Occipital lobe (tissue), 3 donors: ENCODE measurements at places on chromosomes 5 and 9. TPM values are rescaled to one million over a fixed set of nuclear protein-coding genes. Genes with fewer than 3 reads are reported as not detected.

DNA sequence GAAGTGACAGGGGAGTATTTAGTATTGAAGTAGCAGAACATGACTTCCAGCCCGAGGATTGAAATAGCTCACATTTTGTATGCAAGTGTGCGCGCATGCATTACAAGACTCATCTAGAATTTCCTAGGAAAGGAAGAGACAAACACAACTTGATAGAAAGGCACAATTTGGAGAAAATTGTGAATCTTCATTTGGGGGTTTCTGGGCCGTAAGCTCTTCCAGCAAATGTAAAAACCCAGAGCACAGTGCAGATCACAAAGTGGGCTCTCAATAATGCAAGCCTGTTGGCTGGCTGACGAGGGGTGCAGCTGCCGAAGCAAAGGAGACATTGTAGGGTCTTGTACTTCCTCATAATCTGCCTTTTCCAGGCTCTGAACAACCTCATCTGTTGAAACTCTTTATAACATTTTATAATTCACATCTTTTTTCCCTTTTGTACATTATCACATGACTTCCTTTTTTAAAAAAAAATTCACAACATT is 109.0 kb downstream of the BAAT start:
- no peak for DNase-seq

DNA sequence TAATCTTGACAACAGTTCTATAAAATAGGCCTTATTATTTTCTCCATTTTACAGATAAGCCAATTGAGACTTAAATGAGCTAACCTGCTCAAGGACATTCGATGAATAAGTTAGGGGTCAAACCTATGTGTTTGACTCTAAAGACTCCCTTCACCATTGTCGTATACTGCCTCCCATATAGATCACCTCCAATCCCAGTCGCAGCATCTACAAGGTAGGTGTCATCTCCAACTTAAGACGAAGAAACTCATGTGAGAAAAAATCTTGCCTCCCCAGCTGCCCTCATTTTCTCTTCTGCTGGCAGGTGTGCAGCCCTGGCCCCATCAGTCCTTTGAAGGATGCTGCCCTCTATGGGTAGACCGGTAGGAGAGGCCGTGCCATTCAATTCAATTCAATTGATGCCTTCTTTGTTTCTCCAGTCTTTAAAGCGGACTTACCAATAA is 75.2 kb upstream of the SMARCA2 start:
- DNase-seq, result no peak

DNA sequence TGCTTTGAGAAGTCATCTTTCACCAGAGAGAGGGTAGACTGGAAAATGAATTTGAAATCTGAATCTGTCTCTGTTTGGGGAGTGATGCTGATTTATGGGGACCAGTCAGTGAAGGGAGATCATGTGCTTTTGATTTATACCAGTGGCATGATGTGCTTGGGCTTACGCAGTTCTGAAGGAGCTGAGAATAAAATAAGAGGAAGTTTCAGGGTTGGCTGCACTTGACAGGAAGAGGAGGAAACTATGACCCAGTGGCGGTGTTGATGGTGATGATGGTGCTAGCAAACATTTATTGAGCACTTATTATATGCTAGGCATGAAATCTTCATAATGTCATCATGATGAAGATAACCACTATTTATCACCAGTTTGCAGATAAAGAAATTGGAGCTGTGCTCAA is 136.4 kb upstream of the GLRA1 start:
- no peak for DNase-seq

GRCh38 chr5:135313946-135314345 is 85.1 kb downstream of the MACROH2A1 start:
- no peak for DNase-seq

- DNase-seq, result no peak
Measured at GRCh38 chr9:131279196-131279862, 3.0 kb upstream of the FAM78A start.

DNA sequence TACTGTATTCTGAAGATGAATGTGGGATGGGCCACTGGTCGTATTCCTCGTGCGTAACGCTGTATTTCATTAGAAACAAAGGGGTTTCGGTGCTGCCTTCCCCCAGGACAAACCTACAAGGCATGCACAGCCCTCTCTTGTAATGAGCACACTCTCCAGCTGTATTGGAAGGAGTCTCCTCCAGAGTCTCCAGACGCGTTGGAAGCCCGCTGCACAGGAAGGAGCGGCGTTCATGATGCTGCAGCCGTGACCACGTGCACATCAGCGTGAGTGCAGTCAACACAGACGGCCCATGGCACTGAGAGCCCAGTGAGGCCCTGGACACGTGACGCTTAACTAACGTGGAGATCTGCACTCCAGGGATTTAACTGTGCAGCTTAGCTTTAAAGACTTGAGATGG is 209.0 kb upstream of the IRX1 start:
- no peak for DNase-seq

DNA sequence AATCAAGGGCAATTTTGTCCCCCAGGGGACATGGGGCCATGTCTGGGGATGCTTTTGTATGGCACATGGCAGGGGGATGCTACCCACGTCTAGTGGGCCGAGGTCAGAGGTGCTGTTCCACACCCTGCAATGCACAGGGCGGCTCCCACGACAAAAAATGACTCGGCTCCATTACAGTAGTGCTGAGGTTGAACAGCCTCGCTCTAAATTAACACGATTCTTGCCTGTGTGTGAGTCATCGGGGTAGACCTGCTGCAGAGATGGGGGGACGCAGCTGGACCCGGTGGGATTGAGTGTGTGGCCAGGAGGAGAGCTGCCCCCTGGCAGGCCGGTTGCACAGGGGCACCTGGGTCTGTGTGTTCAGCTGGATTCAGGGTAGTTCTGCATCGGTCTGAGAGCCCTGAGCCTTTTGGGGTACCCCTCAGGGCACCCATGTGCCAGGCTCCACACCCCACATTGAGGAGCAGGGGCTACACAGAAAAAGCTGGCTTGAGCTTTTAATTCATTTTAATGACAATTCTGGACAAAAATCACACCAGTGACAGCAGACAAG is 20.0 kb upstream of the COL5A1 start:
- DNase-seq, result no peak

- DNase-seq, result no peak
Measured at GRCh38 chr9:136052991-136053756, 41.9 kb downstream of the NACC2 start.

DNA sequence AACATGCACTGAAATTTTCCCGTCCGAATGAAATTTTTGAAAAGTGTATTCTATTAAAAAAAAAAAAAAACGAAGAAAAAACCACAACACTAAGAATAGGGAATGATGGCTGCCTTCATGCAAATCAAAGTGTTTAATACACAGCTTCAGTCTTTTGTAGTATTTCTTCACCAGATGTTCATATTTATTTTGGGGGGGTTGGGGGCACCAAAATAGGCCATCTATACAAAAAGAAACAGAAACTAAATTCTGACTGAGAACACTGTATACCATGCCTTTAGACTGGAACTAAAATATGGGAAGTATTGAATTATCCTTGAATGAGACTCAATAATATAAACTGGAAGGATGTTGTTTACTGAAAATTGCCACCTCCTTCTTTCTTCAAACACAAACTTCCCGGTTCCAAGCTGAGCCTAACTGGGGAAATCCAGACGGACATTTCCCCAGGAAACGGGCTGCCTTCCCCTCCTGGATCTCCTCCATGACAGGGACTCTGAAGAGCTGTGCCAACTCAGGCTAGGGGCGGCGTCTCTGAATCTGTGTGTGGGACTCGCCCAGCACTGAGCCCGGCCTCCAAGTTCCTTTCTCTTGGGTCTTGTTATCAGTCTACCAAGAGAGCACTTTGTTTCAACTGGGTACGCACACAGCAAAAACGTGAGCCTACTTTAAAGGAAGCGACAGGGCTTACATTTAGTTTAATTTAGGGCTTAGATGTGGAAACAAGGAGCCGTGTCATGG is 511.3 kb upstream of the ADAMTS16 start:
- DNase-seq, result no peak

DNA sequence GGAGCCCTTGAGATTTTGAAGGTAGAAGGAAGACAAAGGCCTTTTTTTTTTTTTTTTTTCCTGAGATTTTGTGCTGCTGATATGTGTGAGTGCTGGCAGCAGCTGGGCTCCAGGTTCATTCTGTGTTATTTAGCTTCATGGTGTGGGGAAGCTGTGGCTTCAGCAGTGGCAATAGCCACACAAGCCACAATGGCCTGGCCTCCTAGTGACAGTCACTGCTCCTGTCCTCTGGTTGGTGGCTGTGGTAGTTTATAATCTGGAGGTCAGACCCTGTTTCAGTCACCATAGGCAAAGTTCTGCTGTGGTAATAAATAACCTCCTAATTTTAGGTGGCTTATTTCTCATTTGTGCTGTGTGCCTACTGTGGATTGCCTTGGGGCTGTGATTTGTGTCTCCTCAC is 28.2 kb upstream of the GPR151 start:
- DNase-seq, result no peak

GRCh38 chr5:173237875-173238220 is 2.8 kb upstream of the NKX2-5 start:
- no peak for DNase-seq

CCDC183 gene
- total RNA-seq, result 2.8 TPM

CAPSL gene
- not detected for total RNA-seq
